Activated T-cell treated with anti-CD3 and anti-CD28 coated beads for 1 hour (primary cell): ENCODE measurements at places on chromosomes 6 and 20.

DNA sequence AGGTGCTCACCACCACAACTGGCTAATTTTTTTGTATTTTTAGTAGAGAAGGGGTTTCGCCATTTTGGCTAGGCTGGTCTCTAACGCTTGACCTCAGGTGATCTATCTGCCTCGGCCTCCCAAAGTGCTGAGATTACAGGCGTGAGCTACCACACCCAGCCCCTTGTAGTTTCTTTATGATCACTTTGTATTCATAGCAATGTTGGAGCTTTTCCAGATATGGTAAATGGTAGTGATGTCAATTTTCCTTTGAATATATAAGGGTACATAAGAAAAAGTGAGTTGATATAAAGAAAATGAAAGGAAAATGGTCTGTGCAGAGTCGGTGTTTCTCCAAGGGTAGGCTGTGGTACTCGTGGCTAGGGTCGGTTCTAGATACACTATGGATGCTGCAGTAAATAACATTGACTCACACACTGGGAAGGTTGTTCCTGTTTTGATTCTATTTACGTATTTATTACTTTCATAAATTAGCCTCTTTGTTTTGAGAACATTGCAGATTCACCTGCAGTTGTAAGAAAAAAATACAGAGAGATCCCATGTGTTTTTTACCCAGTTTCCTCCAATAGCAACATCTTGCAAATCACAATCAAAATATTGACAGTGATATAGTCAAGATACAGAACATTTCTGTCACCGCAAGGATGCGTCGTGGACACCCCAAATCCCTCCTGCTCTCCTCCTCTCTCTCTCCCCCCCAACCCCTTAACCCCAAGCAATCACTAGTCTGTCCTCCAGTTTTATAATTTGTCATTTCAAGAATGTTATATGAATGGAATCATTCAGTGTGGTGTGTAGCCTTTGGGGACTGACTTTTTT, 2.5 kb downstream of the ZNF831 start:
- no peak for DNase-seq

DNA sequence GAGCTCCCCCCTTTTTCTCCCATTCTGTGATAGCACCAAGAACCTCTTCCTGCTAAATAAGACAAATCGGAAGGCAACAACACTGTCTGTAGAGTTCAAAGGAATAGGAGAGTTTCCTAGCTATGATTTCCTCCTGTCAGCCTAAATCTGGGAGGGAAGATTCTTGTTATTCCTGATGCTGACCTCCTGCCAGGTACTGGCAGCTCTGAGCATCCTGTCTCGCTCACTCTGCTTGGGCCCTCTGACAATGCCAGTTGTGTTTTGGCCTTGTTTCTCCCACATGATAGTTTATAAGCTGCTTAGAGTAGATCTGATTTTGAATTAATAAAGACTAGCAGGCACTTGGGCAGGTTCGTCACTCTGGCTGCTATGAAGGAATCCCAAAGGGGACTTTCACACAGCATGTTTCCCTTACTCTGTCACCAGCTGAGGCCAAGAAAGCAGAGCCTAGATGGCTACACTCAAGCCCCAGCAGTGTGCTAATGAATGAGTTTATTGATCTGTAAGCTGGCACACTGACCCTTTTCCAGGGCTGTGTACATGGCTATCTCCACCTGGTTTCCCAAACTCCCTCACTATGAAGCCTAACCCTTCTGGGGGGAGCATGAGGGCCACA, 52.3 kb downstream of the UQCC1 start:
- DNase-seq = no peak

GRCh38 chr6:137767911-137768690, 99.0 kb upstream of the TNFAIP3 start:
- no peak for DNase-seq

DNA sequence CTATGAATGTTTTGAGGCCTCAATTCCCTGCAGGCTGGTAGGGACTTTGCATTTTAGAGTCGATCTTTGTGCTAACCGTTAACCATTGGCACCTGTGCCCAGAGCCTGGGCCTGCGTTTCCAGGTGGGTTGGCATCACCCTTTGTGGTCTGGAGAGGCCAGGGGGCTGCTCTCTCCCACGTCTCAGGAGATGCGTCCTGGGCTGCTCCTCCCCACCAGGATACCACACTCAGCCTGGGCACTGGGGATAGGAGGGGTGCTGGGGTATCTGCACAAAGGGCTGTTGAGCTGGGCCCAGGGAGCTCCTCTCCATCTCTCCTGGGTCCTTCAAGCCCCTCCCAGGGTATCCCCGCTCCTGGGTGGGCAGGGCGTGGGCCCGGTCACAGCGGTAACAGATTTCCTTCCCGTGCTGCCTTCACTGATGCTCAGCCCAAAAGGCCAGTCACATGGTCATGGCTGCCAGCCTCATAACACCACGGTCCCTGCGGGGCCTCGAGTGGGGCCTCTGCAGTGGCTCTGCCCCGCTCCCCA, 266.2 kb downstream of the TAF4 start:
- DNase-seq = no peak

DNA sequence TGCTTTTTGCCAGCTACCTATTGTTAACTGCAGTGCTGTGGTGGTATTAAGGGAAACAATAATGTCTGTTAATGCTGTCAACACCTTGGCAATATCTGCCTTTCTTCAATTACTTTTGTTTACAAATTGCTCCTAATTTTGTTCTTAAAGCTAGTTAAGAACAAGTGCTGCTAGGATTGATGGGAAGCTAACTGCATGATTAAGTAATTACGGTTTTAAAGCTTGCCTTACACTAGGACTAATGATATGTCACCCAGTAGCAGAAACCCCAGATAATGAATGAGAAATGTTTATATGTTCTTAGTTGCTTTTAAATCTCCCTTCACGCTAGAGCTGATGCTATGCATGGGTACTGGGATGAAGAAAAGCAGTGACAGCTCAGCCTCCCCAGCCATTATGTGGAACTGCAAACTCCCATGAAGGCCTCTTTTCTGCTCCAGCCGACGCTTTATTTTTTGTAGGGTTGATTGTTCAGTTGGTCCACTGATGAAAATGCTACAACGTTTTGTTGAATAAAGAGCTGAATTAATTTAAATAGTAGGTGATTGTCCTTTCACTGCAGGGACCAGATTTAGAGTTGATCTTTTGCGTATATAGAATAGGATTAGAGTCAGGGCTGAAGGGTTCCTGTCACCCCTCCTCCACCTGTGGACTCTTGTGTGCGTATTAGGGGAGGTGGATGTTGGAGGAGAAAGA, 610.5 kb downstream of the TFAP2B start:
- DNase-seq = no peak
